ENCODE measurements at places on chromosomes 6 and 20.

- no peak for DNase-seq
Measured at GRCh38 chr6:45946352-45946751, 69.3 kb downstream of the CLIC5 start.

DNA sequence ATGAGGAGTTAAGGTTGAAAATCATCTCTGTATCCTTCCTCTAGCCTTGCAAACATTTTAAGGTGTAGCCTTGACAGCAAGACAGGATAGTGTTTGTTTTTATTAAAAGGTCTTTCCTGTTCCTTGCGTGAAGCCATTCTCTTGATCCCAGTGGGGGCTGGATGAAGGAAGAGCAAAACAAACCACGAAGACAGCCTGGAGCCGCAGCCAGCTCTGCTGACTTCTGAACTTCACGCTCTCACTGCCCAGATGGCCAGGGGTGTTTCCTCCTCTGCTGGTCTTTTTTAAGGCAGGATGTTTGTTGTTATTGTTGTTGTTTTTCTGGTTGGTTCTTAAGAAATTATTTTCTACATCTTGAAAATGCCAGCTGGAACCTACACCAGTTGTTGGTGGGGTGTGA, 156.4 kb downstream of the MTHFD1L start:
- no peak for DNase-seq

GRCh38 chr6:42740725-42741124, 5.2 kb downstream of the TBCC start:
- DNase-seq = no peak

GRCh38 chr6:155528982-155529453, 73.4 kb upstream of the NOX3 start:
- no peak for DNase-seq

- no peak for DNase-seq
Measured at GRCh38 chr20:680638-681187, 5.1 kb upstream of the SCRT2 start.

GRCh38 chr6:44430326-44430725, 42.8 kb downstream of the CDC5L start:
- no peak for DNase-seq
